ENCODE measurements at places on chromosomes 7 and 10.

GRCh38 chr7:66296557-66296956 is 91.4 kb downstream of the TPST1 start:
- DNase-seq = no peak

DNA sequence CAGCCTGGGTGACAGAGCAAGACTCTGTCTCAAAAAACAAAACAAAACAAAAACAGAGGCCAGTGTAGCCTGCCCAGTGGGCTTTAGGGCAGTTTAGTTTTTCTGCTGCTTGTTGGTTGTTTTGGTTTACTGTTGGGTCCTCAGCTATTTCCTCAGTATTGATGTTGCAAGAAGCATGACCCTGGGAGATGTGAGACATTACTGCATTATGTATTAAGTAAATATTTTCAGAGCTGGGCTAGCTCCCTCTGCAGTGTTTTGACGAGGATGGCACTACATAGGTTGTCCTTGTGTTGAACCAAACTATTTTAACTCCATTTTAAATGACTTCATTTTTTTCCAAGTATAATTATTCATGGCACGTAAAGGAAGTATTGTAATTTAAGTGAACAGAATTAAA is 4.8 kb downstream of the AKAP9 start:
- peak; percentile 49 for DNase-seq

DNA sequence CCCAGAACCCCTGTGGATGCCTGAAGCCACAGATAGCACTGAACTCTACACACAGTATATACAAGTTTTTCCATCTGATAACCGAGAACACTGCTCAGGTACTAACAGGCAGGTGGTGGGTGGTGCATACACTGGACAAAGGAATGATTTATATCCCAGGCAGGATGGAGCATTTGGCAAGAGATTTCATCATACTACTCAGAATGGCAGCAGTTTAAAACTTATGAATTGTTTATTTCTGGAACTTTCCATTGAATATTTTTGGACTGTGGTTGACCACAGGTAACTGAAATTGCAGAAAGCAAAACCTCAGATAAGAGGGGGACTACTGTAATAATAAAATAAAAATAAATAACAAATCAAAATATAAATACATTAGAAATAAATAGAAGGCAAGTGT is 10.9 kb upstream of the KCNMA1 start:
- no peak for DNase-seq

GRCh38 chr7:35619863-35620262 is 75.1 kb downstream of the HERPUD2 start:
- no peak for DNase-seq

GRCh38 chr10:6067457-6067856 is 5.3 kb upstream of the IL2RA start:
- no peak for DNase-seq

DNA sequence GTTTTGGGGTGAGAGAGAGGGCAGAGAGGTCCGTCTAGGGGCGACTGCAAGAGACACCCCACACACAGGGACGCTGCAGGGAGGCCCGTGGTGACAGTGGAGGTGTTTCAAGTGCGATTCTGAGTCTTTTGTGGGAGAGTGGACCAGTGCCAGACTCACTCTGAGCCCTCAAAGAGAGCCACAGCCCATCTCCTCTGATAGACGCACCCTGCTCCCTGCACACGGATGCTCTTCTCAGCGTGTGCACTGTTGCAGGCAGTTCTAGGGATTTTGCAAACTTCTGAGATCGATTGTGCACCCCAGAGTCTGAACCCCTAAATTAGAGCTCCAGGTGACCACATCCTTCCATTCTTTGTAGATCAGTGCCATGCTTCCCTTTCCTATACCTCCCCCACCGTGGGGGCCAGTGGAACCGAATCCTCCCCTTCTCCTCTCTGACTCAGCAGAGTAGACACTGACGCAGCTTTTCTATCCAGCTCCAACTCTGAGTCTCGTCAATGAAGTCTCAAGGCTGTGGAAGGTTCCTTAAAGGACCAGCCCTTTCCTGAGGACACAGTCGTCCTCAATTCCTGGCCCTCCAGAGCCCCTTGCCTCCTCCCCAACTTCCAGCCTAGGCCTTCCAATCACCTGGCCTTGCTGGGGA is 83.8 kb downstream of the TMEM130 start:
- no peak for DNase-seq

DNA sequence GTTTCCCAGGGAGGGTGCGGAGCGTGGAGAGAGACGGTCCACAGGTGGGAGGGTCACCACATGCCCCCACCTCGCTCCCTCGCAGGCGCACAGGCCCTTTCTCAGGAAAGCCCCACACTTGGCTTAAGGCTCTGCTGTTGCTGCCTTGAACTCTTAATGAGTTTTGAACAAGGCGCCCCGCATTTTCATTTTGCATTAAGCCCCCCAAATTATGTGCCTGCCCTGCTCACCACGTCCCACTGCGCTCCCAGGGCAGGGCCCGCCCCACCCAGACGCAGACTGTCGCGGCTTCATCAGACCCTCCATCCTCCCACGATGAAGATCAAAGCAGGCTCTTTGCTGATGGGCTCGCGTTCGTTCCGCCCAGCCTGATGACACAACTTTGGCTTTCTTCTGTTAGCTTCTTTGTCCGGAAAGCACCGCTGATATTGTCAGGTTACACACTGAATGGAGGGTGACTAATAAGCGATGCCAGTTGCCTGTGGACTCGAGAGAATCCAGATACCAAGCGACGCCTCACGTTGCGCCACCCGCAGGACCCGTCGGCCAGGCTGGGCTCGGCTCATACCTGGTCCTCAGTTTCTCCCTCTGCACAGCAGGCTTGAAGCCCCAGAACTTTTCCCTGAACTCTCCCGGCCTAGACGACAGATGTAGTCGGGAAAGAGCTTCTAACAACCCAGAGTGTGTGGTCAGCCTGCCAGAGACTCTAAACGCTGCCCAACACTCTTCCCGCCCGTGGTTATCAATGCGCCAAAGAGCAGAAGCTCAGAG is 9.5 kb downstream of the CALML3 start:
- DNase-seq = no peak

DNA sequence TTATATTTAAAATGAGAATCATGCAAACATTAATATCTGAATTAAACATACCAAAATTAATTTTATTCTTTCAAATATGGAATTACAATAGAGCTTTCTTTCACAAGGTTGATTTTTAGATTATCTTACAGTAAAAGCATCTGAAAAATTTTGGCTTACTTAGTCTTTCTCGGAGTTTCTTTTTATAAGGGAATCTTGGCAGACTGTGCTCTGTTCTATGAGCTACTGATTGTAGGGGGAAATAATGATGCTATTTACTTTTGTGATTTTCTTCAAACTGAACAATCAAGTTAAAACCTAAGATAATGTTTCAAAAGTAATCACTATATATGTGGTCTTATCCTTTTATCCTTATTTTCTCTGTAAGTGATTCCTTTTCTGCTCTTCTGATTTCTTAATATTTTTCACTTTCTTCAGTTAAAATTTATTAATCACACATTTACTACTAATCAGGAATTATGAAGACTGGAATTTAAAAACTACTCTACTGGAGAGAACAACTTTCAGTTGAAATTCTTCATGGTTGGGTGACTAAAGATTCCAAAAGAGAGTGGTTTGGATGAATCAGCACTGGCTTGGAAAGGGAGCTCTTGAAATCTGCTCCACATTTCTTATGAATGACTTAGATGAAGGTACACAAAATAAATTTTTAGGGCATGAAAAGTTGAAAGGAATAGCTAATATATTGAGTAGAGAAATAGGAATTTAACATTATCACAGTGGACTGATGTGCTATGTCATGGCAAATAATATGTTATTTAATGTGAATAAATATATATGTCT is 103.9 kb downstream of the PPP1R9A start:
- DNase-seq = no peak

- DNase-seq = no peak
These were observed 291.3 kb upstream of the ZMIZ1 start for GRCh38 chr10:78777466-78777865.

DNA sequence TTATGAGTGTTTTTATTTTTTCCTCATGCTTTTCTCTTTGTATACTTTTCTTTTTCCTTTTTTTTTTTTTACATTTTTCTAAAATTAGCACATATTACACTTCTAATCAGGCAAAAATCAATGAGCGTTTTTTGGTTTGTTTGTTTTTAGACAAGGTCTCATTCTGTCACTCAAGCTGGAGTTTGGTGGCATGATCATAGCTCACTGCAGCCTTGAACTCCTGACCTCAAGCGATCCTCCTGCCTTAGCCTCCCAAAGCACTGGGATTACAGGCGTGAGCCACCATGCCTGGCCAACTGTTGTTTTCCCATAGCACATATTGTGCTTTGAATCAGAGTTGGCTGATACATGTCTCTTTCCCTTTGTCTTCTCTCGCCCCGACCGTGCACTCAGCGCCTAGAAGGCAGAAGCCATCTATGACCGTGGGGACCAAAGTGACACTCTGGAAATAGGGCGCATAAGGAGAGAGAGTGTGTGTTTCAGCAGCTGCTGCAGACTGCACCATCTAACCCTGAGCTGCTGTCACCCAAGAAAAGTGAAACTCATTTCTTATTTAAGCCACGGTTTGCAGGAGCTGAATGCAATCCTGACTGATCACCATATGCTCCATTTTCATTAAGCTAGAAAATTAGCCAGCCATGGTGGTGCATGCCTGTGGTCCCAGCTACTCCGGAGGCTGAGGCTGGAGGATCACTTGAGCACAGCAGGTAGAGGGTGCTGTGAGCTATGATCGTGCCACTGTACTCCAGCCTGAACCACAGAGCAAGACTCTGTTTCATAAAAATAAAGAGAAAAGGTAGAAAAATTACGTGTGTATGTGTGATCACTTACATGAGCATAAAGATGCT is 41.4 kb upstream of the GTF2I start:
- DNase-seq = no peak

DNA sequence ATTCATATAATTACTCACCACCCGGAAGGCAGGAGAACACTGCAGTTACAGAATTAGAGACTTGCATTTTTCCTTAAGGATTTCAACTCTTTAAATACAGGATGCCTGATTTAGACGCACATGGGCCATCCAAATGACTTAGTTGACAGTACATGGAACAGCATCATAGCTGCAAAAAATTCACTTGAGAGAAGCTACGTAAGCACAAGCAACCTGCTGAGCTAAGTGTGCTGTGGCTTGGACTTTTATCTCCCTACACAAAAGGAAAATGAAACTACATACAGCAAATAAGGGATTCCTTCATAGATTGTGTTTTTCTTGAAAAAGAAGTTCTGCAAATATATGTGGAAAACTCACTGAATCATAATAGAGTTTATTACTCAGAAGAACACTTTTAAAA is 152.6 kb downstream of the POU6F2 start:
- DNase-seq = no peak
